OCI-M1 (cell line): ENCODE measurements at places on chromosomes 6 and 20.

DNA sequence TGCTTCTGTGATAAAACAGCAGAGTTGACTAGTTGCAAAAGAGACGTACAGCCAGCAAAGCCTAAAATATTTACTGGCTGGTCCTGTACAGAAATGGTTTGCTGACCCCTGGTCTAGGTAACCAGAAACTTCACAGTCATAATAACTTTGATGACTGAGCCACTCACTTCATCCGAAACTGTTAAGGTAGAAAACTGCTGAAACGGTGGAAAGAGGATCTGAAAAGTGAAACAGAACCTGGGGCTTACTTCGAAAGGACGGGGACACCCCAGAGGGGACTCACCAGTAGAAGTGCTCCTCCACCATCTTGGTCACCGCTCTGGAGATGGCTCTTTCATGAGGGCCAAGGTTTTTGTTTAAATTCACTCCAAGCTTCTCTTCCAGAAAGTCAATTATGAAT, 16.4 kb downstream of the FAXC start:
- no peak for DNase-seq

DNA sequence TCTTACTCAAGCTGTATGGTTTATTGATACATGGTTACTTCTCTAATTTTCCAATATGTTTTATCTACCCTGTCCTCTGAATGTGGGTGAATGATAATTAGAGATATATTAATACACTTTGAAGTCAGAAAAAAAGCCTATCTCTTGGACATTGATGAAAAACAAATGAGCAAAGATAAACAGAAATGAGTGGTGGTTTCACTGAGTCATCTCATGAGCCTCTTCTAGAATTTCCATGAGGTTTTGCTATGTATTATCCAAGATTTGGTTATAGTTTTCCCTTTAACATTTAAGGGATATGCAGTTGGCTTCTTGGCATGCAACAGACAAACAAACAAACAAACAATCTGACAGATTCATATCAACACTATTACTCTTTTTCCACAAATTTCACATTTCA, 586.8 kb downstream of the RFPL4B start:
- DNase-seq = no peak

DNA sequence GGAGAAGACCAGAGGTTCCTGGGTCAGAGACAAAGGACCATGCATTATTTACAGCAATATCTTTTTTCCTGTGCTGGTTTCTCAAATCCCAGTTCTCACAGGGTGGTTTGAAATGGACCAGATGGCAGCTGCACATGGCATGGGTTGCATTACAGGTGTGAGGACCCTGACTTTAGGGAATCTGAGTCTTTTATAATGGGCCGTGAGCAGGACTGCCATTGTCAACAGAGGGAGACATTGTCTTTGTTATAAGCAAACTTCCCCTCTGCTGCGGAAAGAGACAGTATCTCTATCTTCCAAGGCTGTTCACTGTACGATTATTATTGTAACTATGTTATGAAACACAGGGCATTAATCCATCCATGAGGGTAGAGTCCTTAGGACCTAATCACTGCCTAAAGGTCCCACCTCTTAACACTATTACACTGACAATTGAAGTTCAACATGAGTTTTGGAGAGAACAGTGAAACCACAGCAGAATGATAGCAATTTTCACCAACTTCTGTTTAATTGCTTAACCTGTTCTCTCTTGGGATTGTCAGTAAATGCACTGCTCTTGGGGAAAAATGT, 156.1 kb upstream of the AGPAT4 start:
- peak; percentile 47 for DNase-seq

GRCh38 chr6:79084693-79085092, 6.6 kb upstream of the PHIP start:
- DNase-seq = peak; percentile 84

GRCh38 chr20:38859070-38859690, 53.7 kb downstream of the PPP1R16B start:
- DNase-seq = peak; percentile 92

GRCh38 chr20:49685161-49685601, 28.5 kb downstream of the B4GALT5 start:
- no peak for DNase-seq

DNA sequence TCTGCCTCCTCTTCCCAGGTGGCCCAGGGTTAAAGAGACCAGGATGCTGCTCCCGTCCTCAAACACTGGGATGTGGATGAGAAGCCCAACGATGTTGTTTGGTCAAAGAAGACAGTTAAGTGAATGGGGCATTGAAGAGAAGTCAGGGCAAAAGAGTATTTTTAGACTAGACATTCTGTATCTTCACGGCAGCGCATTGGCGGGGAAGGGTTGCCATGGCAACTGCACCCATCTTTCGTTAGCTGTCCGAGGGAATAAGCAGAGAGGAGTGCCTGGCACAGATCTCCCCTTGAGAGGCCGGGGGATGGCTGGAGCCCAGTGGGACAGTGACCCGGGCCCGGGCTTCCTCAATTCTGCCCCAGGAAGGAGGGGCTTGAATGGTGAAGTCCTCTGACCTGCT, 56.4 kb upstream of the GPR31 start:
- no peak for DNase-seq
